ENCODE measurements at places on chromosomes 6 and 20. TPM values are rescaled to one million over a fixed set of nuclear protein-coding genes. Genes with fewer than 3 reads are reported as not detected.
A peak's percentile ranks its signal among the peaks of the same experiment; 100 is the strongest.

Gene TRIM31
- total RNA-seq: not detected

Gene SAMD5
- total RNA-seq: 28.9 TPM

Gene CALHM6
- 3.4 TPM for total RNA-seq

Gene SSTR4
- total RNA-seq: 0.30 TPM

- DNase-seq: no peak
Measured at GRCh38 chr6:14059791-14060436, 57.7 kb upstream of the CD83 start.

- peak; percentile 56 for DNase-seq
Measured at GRCh38 chr6:28542440-28543296, 17.0 kb downstream of the GPX5 start.

DNA sequence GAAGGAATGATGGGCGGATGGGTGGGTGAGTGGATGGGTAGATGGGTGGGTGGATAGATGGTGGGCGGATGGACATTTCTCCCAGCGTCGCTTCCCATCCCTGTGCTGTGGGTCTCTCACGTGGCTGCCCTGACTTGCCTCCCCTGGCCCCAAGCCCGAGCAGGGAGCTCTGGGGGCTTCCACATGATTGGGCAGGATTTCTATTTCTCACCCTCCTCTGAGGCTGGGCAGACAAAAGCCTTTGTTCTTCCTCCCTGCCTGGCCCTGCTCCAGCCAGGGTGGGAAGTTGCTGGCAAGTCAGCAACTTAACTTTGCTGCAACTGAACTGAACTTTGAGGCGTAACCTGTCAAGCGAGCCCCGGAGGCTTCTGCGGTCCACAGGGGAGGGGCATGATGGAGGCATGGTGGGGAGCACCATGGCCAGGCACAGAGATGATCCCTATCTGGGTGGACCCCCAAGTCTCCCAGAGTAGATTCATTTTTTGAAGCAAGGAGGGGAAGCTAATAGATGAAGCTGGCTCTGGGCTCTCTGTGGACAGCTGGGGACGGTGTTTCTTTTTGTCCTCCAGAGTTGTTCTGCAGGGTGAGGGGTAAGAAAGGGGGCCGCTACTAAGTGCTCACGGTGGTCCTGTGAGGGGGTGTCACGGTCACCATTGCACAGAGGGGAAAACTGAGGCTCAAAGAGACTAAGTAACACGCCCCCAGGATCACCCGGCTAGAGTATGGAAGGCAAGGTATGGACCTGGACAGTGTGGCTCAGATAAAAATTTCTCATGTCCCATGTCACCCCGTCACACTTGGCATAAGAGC is 140.1 kb downstream of the CEBPB start:
- no peak for DNase-seq

DNA sequence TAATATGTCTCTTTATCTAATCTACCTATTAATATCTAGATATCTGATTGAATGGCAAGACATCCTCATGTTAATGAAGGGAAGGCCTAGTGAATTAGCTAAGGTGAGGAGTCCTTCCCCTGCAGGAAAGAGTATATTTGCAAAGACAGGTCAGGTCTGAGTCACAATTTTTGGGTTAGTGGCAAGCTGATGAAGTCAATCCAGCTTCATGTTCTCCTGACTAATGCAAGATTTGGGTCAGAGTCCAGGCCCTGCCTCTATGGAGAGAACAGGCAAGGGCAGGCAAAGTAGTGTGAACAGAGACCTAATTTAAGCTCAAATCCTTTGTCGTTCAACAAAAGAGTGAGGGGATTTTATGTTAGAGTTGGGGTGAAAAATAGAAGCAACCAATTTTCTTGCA is 496.7 kb downstream of the BMP2 start:
- DNase-seq: no peak
